ENCODE measurements at places on chromosomes 3 and 15.
A peak's percentile ranks its signal among the peaks of the same experiment; 100 is the strongest.

DNA sequence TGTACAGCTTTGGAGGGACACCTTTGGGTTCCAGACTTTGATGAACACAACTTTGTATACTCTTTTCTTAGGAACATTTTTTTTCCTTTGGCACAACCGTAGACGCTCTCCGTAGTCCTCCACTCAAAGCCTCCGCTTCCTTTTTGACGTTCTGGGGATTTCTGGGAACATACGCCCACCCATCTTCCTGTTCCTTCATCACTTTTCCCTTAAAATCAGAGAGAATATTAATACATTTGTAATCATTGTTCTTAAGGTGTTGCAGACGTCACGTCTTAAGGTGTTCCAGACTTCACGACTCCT is 405 bp upstream of the SPG21 start:
- no peak for DNase-seq

GRCh38 chr15:35850284-35850683 is 304.3 kb upstream of the DPH6 start:
- no peak for DNase-seq

DNA sequence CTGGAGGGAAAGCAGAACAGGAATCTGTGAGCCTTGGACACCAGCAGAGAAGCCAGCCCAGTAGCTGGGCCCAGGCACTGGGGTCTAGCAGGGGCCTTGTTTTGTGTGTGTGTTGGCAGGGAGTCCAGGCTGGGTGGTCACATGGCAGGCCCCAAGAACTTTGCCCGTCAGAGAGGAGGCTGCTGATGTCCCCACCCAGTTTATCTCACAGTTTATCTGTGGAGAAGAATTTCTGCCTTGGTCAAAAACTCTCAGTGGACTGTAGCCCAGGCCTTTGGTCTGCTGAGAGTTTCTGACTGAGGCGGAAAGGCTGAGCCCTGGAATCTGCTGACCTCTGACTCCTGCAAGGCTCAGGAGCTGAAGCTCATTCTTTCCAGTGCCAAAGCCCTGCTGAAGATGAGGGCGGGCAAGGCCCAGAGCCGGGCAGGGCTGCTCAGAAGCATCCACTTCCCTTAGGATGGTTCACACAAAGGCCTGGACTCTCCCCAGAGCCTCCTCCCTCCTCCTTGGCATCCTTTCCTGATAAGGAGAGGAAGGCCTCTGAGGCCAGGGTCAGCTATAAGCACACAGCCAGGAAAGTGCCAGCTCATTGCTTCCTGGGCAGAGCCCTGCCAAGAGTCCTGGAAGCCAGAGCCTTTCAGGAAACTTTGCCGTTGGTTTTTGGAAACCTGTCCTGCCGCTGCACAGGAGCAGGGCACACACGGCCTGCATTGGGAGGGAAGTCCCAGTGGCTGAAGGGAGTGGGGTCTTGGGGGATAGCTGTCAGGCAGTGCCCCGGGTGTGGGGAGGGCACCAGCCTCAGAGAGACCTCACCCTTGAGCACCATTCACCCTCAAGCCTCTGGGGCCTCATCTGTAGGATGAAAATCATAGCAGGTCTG is 37.2 kb upstream of the SLCO2A1 start:
- no peak for DNase-seq

GRCh38 chr3:46102059-46102779 is 74.9 kb upstream of the XCR1 start:
- DNase-seq: peak; percentile 56

- DNase-seq: peak; percentile 69
Measured at GRCh38 chr15:90184786-90185704, 16.1 kb upstream of the SEMA4B start.

DNA sequence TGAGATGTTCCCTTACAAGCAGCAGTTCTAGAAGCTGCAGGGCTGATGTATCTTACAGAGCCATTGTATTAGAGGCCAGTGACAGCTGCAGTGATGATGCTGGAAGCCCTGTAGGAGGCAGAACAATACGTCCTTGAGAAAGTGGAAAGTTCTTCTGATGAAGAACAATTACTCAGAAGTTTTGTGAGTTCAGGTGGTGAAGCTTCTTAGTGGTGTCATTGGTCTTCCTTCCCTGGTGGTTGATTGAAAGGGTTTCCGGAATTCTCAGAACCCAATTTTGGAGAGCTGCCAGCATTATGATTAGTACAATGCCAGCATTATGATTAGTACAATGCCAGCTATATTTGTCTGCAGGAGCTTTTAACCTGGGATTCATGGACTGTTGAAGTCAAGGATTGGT is 356.4 kb downstream of the MFSD1 start:
- DNase-seq: no peak

DNA sequence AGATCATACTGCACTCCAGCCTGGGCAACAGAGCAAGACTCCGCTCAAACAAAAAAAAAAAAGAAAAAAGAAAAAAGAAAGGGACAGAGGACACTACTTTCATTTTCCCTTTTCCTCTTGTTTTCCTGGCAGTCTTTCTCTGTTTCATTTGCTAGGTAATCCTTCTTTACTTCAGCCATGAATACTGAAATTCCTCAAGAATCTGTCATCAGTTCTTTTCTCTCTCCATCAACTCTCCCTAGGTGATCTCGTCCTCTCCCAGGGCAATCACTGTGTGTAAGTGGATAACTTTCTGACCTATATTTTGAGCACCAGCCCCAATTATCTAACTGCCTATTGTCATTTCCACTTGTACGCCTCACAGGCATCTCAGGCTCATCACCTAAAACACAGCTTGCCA is 51.5 kb downstream of the TTC23 start:
- DNase-seq: no peak

DNA sequence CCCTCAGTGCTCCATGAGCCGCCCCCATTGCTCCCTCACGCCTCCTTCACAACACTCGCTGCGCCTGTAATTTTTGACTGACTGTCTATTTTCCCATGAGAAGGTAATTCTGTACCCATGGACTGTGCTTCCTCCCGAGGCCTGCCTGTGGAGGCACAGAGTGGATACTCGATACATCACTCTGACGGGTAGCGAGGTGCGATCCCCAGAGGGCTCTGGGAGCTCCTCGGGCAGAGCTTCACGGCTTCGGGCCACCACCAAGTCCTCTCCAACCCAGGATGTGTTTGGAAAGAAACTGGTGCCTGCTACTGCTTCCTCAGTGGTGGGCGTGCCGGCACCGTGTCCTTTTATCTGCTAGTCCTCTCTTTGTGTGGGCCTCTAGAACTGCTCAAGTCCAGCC is 108.6 kb upstream of the DLG1 start:
- no peak for DNase-seq

DNA sequence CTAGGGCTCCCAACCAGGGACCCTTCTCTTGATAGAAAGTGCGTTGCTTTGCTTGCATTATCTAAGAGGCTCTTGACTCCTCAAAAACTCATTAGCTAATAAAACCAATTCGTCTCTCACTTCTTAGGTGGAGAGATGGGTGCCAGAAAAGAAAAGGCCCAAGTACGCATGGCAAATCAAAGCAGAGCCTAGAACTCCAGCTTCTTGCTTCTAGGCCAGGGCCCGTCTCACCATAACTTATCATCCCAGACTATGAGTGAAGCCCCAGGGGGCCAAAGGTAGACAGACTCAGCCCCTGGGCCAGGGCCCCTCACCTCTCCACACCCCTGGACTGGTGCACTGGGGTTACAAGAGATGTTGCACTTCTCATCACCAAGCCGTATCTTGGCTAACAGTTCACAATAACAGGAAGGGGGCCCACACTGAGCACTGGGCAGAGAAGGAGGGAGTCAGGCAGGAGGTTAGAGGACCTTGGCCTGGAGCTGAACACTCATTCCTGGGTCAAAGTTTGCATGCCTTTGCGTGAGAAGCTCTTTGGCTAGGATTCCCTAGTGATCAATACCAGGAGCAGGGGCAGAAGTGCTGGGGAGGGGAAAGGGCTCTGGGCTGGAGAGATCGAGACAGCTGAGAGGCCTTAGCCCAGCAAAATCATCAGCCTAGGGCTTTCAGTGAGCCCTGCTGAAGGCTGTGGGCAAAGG is 5.4 kb upstream of the CYP1A1 start:
- no peak for DNase-seq

DNA sequence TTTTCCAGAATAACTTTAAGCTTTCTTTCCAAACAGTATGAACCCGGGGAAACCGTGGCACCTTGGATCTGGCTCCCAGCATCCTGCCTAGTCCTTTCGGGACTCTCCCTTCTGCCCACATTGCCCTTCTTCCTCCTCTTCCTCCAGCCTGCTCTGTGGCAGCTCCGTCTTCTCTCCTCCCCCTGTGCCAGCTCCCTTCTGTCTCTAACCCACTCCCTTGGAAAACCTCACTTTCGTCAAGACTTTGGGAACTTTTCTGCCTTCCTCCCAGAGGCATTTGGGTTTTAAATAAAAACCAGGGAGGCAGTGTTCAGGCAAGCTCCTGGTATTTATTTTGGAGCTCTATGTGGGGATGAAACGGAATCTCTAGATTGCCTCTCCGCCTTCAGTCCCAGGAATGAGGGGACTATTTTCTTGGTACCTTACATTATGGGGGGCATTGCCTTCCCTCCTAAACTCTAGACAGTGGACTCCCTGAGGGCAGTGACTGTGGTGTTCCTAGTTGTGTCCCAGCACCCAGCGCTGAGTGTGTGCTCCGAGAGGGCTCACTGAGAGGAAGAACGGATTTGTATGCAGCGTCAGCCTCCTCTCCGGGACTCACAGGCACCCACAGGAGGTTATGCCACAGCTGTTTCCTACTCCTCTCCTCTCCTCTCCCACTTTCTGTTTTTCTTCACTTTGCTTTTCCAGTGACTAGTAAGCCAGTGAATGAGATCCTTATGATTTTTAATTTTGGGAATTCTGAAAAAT is 105.4 kb upstream of the MRPS22 start:
- no peak for DNase-seq

GRCh38 chr15:65869954-65870871 is 922 bp downstream of the RAB11A start:
- peak; percentile 33 for DNase-seq

DNA sequence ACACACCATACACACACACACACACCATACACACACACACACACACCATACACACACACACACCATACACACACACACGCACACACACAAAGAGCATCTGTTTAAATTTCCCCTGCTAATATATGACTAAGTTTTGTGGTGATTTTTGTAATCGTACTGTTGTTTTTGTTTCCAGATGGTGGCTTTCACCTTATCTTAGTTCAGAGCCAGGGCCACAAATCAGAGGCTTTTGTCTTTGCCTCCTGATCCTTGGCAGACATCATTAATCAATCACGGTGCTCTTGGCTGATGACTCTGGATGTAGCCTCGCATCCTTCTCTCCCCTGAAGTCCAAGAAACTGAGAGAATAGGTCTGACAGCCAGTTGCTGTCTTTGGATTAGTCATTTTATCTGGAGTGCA is 52.1 kb downstream of the EDEM1 start:
- DNase-seq: no peak

DNA sequence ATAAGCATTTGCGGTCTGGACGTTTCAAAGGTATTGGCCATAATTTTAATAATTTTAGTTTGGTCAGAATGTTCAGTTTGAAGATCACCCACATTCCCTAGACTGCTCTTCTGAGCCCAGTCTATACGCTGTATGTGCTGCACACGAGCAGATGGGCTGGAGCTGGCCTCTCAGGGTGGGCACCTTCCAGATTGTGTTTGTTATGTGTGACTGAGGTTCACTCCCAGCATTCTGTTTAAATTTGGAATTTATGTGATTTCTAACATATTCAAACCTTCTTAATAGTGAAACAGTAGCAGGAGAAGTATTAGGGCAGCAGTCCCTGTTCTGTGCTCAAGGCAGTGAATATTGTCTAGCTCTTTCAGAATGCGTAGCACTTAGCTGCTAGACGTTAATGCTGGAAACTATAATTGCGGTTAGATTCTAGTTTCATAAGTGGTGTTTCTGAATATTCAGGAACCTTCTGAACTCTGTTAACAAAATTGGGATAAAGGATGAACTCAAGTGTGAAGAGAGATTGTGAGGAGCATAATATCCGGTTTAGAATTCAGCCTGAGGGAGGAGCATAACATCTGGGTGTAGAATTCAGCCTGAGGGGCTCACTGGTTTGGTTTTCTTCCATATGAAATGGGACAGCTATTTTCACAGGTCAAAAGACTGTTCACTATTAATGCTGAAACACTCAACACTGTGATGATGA is 68.6 kb upstream of the RPL35A start:
- DNase-seq: no peak

- no peak for DNase-seq
Measured at GRCh38 chr3:177626045-177626444, 428.8 kb upstream of the TBL1XR1 start.

DNA sequence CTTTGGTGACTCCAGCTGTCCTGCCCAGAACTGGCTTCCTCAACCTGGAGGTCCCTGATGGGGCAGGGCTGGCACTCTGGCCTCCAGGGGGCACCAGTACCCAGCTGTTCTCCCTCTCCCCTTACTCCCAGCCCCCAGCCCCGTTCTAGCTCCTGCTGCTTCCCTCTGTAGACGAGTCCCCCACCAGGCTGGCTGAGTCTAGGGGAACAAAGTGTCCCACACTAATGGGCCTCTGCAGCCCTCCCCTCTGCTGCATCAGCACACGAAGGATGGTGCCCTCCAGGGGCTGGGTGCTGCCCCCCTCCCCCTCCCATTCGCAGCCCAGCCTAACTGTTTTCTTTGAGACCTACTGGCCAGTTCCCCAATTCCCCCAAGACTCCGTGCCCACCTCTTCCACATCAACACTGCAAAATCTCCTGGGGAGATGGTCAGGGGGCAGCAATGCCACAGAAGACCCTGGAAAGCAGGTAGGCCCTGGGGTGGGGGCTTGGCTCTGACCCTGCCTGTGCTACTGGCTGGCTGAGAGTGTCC is 4.2 kb downstream of the RHCG start:
- DNase-seq: no peak

DNA sequence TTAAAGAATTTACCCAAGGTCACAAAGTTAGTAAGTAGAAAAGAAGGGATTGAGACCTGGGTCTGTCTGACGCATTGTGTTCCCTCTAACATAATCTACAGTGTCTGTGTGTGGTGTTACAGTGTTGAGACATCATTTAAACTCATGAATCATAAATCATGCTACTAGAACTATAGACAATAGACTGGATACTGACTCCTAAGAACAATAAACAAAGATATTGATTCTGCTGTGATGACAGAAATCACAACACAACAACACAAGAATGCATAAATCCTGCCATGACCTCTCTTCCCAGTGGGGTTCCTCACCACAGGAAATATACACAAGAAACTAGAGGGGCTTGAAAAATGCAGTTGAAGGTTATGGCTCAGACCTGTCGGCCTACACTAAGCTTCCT is 44.3 kb downstream of the TRIM69 start:
- DNase-seq: no peak

DNA sequence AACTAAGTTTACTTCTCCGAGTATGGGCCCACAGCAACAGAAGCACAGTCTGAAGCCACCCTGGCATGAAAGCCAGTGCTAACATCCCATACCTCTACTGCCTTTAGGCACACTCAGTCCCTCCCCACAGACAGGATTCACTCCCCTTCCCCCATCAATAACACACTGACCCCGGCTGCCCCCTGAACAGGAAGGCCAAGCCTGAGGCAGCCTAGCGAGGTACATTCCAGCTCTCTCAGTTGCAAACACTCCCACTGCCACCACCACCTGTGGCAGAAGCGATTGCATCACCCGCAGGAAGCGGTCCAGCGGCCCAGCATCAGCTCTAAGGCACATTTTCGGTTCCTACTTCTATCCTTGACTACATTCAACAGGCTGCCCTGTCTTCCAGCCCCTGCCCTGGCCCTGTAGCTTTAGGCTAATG is 7.0 kb upstream of the BMF start:
- peak; percentile 28 for DNase-seq
